Activated effector memory CD4-positive, alpha-beta T cell treated with Interleukin-2 at 50 U/mL for 16 hours (primary cell): ENCODE measurements at places on chromosomes 4 and X.

GRCh38 chr4:153222707-153223426, 18.6 kb downstream of the TRIM2 start:
- DNase-seq = peak; percentile 4

GRCh38 chr4:162059656-162060055, 104.1 kb downstream of the FSTL5 start:
- DNase-seq = no peak

GRCh38 chrX:53116101-53116500, 22.2 kb downstream of the KANTR start:
- DNase-seq = no peak

GRCh38 chr4:55351824-55352223, 5.8 kb downstream of the SRD5A3 start:
- DNase-seq = no peak

GRCh38 chr4:17694552-17694951, 80.1 kb downstream of the MED28 start:
- DNase-seq = no peak

- no peak for DNase-seq
These were observed 3.7 kb downstream of the DOCK11 start for GRCh38 chrX:118499295-118499694.
